ENCODE measurements at places on chromosomes 5 and 9. TPM values are rescaled to one million over a fixed set of nuclear protein-coding genes. Genes with fewer than 3 reads are reported as not detected.

EIF4E1B gene
- total RNA-seq: not detected

SPAG8 gene
- 0.71 TPM for total RNA-seq

- no peak for DNase-seq
Measured at GRCh38 chr5:172303572-172304335, 20.2 kb upstream of the UBTD2 start.

DNA sequence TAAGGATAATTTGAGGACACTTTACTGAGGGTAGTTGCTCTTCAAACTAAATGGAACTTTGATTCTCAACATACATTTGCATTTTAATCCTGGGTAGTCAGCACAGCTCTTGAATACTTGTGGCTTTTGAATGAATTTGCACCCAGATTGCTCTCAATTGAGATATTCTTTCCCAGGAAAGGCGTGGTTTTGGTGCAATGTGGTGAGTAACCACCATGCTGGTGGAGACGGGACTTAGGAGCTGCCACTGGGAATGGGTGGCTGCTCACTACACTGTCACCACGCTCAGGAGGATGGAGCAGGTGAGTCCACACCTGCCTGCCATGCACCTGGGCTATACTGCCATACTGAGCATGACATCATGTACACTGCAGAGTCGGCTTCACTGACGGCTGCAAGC lies 99.2 kb downstream of the IRX1 start:
- no peak for DNase-seq

DNA sequence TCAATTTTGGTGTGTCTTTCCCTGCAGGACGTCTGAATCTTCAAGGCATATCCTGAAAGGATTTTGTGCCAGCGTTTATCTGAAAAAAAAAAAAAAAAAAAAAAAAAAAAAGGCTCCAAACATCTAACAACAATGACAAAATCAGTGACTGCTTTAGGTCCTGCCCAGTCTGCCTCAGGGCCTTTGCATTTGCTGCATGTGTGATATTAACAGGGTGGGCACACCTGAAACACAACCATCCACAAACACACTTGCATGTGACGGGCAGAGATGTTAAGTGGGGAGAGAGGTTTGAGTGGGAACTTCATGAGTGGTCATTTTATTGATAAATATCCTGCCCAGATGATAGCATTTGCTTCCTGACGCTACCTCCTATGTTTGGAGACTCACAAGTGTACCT lies 82.4 kb upstream of the SAP30L start:
- no peak for DNase-seq
